ENCODE measurements at places on chromosomes 4 and X. TPM values are rescaled to one million over a fixed set of nuclear protein-coding genes. Genes with fewer than 3 reads are reported as not detected.

ZNF41 gene
- total RNA-seq, result 7.6 TPM

ZNF157 gene
- total RNA-seq, result 0.70 TPM

NLGN4X gene
- 14.3 TPM for total RNA-seq

HSPA4L gene
- total RNA-seq, result 4.9 TPM

PGAM4 gene
- total RNA-seq, result not detected

RNF4 gene
- 51.8 TPM for total RNA-seq

TBC1D19 gene
- 38.1 TPM for total RNA-seq

GYPB gene
- 23.6 TPM for total RNA-seq

MAGEA9B gene
- total RNA-seq, result not detected

GABRG1 gene
- 0.06 TPM for total RNA-seq

BCORL1 gene
- 11.6 TPM for total RNA-seq

RAB9B gene
- 5.6 TPM for total RNA-seq

PAGE1 gene
- total RNA-seq, result not detected

ADAM29 gene
- total RNA-seq, result not detected

MAGEB10 gene
- not detected for total RNA-seq

OTUD6A gene
- total RNA-seq, result not detected

PDE6B gene
- total RNA-seq, result 29.0 TPM

EDA gene
- 11.7 TPM for total RNA-seq

BGN gene
- 79.5 TPM for total RNA-seq

POF1B gene
- 0.70 TPM for total RNA-seq

SPANXN3 gene
- not detected for total RNA-seq

SPANXB1 gene
- not detected for total RNA-seq

DCHS2 gene
- total RNA-seq, result 11.1 TPM

MTTP gene
- 3.4 TPM for total RNA-seq

SLIT2 gene
- 33.7 TPM for total RNA-seq

MAGEC1 gene
- not detected for total RNA-seq

MAP9 gene
- 17.0 TPM for total RNA-seq

F8A3 gene
- total RNA-seq, result 5.4 TPM

NPY1R gene
- 26.4 TPM for total RNA-seq

FRMPD3 gene
- total RNA-seq, result 0.35 TPM

ATOH1 gene
- not detected for total RNA-seq

VCX gene
- not detected for total RNA-seq

PRSS12 gene
- 10.8 TPM for total RNA-seq
